ENCODE measurements at places on chromosomes 1 and 21.

DNA sequence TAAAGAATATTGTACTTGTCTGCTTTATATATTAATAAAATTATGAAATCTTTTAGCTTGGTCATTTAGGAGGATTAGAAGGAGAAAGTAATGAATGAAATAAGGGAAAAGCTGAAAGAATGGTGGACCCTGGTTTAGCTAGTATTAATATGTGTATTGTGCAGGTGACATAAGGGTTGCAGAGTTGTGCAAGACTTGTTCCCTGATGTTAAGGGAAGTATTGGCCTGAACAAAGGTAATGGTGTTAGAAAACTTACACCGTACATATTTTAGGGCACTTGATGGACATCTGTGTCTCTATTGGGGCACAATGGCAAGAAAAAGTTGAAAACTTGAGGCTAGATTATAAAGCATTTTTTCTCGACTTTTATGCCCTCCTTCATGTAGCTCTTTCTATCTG is 32.2 kb downstream of the SOAT1 start:
- no peak for DNase-seq

GRCh38 chr21:35006248-35006647 is 42.9 kb downstream of the RUNX1 start:
- DNase-seq: no peak

- DNase-seq: no peak
These were observed 141.8 kb upstream of the CSF3R start for GRCh38 chr1:36624466-36624865.

GRCh38 chr1:113534130-113534817 is 144.0 kb downstream of the MAGI3 start:
- DNase-seq: no peak

GRCh38 chr21:14687268-14687625 is 141.1 kb upstream of the SAMSN1 start:
- DNase-seq: no peak

DNA sequence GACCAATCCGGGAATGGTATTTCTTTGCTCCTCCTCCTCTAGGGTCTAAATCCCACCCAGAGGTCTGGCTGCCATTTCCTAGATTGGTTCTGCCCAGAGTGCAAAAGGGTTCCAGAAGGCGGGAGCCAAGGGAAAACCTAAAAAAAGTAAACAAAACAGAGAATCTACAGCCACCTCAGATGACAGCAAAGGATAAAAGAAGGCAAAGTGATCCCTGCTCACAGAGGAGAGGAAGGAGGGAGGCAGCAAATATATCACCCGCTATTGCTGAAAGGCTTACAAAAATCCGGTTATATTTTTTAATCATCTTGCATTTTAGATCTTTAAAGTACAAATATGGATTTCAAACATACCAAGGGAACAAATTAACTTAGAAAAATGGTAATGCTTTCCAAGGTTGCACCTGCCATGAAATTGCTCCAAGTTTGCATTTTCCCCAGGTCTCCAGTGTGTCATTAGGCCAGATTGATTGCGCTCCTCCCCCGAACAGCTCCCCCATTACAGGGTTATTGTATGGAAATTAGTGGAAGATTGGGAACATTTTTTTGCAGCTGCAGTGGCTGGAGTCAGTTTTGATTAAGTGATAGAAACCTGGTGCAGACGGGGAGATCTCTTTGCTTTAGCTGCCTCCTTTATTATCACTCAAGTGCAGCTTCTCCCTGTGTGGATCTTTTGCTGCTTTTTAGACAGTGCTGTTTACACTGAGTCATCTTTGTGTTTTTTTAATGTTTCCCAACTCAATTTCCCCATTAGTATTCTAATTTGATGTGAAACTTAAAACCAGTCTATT is 280.5 kb upstream of the CAMK1G start:
- no peak for DNase-seq

DNA sequence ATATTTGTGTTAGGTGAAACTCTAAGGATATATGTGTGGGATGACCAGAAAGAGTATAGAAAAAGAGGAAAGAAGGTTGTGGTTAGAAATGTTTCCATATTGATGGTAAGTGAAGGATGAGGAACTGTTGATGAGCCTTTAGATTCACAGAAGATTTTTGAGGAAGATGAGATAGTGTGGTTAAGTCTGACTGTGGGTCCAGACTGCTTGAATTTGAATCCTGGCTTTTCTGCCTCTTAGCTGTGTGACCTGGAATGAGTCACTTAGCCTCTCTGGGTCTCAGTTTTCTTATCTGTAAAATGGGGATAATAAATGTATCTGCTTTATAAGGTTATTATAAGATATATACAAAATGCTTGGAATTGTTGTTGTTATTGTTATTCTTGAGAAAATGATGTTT is 27.5 kb downstream of the RGL1 start:
- DNase-seq: no peak

- DNase-seq: no peak
These were observed 459.8 kb downstream of the KCNT2 start for GRCh38 chr1:196148367-196148970.

- no peak for DNase-seq
These were observed 106.9 kb upstream of the LYPLAL1 start for GRCh38 chr1:219066631-219067349.

- peak; percentile 7 for DNase-seq
These were observed 22.8 kb downstream of the TMEM50A start for GRCh38 chr1:25360596-25361581.

DNA sequence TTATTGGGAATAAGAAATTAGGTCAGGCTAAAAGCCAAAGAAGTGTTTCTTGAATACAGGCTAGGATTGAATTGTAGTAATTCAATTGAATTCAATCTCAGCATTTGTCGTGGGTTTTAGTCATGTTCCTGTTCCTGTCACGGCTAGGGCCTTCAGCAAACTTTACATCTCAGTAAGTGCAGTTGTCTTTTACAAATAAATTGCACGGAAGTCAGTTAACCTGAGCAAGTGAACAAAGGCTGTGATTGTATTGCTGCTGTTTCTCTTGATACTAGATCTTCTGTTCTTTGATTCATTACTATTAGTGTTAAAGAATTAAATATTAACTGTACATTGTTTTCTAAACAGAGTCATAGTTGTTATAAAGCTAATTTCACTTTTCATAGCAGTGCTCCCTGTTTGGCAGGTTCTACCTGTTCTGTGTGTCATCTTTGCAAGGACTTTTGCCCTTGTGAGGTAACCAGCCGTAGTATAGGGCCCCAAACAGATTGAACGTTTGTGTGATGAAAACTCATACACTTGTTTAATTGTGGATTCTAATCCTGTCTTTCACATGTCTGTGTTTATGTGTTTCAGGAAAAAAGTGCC is 164.4 kb downstream of the EDEM3 start:
- DNase-seq: no peak

DNA sequence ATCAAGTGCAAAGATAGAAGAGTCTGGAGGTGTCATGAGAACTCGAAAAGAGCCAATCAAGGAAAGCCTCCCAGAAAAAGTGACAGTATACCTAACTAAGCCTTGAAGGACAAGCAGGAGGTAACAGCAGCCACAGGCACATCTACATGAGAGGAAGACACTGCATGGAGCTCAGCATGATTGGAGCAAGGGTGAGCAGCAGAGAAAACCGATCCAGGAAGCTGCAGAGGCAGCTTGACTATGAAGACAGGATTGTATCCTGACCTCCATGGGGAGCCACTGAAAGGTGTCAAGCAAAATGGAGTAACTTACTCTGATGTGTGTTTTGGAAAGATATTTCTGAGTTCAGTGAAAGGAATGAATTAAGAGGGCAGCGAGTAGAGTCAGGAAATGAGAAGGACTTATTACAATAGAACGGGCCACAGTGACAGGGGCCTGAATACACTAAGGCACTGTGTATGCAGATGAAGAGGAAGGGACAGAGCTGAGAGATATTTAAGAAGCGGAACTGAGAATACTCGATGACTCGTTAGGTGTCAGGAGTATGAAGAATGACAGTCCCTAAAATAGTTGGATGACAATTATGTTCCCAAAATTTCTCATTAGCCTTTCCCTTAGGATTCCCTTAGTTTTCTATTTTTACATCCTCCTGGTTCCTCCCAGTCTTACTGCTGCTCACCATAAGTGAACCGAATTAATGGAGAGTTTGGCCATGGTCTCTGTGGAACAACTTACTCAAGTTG is 139.3 kb upstream of the NFIA start:
- no peak for DNase-seq
